Activated CD4-positive, alpha-beta T cell treated with anti-CD3 and anti-CD28 coated beads for 48 hours (primary cell): ENCODE measurements at places on chromosomes 16 and 17.

DNA sequence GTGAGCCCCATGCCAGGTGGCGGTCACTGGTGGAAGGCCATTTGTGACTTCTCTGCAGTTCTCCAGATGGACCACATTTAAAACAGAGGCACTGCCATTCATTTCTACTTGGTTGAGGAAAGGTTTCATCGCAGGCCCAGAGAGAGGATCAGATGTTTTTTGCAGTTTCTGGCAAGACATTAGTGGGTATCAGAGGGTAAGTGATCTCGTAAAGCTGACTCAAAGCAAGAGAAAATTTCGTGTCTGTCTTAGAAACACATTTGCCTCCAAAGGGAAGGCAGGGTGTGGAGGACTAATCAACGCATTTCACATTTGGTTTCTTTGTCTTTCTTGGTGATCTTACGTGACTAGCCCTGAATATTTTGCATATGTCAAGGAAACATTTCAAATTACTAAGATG is 81.8 kb downstream of the PRKCB start:
- DNase-seq: no peak

DNA sequence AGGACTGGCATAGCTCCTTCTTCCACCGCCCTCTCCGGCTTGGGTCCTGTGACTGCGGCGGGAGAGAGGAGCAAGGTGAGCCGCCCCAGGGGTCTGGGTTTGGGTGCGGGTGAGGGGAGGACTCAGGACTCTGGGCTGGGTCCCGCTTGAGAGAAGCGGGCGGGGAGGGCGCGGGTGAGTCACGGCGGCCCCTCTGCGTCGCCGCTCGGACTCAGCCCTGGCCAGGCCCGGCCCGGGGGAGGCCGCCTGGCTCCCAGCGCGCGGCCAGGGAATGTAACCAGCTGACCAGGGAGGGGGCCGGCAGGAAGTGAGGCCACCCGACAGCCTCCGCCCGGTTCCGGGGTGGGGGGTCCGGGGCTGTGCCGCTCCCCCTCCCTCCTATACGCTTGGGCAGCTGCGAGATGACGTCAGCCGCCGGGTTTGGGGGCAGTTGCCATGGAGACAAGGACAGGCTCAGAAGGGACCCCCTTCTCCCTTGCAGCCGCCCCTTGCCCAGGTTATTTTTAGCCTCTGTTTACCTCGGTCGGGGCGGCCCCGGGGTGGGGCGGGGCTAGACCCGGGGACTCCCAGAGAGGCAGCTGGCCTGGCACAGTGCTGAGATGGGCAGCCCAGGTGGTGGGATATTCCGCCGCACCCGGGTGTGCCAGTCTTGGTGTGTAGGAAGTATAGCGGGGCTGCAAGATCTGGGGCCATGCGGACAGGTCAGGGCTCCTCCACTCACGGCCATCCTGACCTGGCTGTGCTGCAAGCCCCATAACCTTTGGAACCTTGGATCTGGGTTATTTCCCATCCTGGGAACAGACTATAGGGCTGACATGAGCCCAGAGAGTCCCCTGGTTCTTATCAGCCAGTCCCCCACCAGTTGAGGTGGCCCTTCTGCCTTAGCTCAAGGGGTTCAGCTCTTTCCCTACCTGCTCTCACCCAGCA is 1.6 kb downstream of the RIPOR1 start:
- DNase-seq: peak; percentile 31

- DNase-seq: no peak
These were observed 6.0 kb downstream of the KRT15 start for GRCh38 chr17:41512546-41513167.

- no peak for DNase-seq
These were observed 3.4 kb downstream of the MNT start for GRCh38 chr17:2397247-2398171.

- DNase-seq: no peak
These were observed 142.8 kb upstream of the FOXF1 start for GRCh38 chr16:86367291-86368072.

DNA sequence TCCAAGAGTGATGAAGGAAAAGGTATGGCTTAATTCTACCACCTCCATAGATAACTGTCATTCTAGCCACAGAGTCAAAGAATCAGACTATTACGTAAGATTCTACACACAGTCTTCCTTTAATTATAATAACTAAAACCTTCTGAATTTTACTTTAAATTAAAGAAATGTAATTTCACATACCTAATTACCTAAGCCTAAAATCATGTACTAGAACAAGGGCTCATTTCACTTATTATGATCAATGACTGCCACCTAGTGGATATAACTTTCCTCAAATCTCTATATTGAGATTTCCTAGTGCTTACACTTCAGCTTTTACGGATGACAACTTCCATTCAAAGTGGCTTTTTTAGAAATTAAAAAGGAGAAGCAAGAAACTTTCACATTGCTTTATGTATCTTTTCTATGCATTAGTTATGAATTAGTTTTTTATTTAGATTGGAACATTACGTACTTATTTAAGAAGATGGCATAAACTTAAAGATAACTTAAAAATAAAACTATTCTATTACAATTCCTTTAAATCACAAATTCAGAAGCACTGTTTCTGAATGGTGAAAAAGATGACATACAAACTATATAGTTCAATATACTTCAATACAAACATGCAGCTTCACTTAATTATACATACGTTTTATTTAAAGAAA is 18.2 kb upstream of the ABCA10 start:
- DNase-seq: no peak

DNA sequence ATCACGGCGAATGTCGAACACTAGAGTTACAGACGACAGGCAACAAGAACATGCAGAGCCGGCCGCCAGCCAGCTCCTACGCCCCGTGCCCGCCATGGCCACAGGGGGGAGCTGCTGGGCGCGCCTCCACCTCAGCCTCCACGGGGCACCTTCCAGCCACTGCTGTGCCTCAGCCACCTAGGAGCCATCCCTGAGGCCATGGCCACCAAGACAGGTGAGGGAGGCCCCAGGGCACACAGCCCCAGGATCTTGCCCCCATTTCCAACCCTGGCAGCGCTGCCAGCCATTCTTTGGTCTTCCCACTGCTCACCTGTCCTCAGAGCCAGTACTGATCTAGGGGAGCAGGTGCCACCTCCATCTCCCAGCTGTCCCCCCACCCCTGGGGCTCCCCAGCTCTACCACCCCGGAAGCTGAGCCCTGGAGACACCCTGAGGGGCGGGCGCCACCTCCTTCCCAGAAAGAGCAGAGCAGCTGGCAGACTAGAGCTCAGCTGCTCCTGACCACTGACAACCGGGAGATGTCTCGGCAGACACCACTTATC is 11.8 kb downstream of the GNPTG start:
- peak; percentile 83 for DNase-seq

DNA sequence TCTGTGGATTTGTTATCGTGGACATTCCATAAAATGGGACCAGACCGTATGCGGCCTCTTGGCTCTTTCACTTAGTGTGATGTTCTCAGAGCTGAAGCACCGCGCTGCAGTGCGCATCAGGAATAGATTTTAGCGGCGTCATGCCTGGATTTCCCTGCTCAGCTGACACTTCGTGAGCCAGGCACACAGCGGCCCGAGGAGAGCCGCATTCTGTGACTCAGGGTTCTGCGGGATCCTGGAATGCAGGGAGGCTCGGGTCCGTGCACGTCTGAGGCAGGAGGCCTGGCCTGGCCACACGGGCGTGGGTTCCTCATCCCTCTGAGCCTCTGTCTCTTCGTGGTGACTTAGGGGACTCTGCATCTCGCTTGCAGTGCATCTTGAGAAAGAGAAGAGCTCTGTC is 13.4 kb downstream of the CBFA2T3 start:
- no peak for DNase-seq

DNA sequence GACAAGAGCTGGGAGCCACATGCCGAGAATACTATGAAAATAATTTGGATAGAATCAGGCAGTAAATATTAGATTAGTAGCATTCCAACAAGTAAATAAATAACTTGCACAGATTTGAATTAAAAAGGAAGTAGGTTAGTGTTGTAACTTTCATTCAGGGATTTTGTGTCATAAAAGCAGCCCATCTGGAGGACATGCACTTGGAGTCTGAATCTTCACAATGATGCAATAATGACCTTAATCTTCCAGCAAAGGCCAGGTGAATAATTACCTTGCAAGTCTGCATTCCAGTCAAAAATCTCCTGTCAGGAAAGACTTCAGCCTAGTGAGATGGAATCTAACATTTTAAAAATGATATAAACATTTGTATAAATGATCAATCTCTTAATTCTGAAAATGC is 518.1 kb downstream of the KCNJ2 start:
- no peak for DNase-seq

GRCh38 chr17:42761638-42762037 is 611 bp downstream of the RAMP2 start:
- no peak for DNase-seq

DNA sequence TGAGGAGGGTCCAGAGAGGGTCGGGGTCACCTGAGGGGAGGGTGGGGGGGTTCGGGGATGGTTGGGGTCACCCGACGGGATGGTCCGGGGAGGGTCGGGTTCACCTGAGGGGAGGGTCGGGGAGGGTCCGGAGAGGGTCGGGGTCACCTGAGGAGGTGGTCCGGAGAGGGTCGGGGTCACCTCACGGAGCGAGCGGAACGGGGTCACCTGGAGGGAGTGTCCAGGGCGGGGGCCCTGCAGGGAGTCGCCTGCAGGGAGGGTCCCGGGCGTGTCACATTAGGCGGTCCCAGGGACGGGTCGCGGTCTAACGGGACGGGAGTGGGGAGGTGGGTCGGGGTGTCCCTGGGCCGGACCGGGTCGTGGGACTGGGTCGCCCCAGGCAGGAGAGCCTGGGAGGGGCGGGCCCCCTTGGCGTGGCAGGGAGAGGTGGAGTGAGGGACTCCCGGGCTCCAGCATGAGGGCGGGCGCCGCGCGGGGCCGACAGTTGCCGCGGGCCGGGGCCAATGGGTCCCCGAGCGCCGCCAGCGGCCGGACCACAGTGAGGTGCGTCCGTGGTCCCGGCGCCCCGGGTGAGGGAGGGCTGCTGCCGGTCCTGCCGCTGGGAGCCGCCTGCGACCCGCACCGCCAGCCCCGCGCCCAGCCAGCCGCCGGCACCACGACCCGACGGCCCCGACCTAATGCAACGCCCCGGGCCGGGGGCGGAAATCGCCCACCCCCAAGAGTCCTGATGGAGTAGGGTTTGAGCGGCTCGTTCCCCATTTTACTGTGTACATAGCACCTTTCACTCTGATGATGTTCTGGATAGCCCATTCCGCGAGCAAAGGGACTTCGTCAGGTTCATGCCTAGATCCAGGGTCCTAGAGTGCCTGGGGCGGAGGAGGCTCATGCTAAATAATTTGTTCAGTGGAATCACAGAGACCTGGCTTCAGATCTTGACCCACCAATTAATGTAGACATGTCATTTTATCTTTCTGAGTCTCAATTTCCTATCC is 1.2 kb upstream of the ABCA3 start:
- no peak for DNase-seq

GRCh38 chr17:58277802-58278595 is 2.7 kb downstream of the MPO start:
- no peak for DNase-seq

DNA sequence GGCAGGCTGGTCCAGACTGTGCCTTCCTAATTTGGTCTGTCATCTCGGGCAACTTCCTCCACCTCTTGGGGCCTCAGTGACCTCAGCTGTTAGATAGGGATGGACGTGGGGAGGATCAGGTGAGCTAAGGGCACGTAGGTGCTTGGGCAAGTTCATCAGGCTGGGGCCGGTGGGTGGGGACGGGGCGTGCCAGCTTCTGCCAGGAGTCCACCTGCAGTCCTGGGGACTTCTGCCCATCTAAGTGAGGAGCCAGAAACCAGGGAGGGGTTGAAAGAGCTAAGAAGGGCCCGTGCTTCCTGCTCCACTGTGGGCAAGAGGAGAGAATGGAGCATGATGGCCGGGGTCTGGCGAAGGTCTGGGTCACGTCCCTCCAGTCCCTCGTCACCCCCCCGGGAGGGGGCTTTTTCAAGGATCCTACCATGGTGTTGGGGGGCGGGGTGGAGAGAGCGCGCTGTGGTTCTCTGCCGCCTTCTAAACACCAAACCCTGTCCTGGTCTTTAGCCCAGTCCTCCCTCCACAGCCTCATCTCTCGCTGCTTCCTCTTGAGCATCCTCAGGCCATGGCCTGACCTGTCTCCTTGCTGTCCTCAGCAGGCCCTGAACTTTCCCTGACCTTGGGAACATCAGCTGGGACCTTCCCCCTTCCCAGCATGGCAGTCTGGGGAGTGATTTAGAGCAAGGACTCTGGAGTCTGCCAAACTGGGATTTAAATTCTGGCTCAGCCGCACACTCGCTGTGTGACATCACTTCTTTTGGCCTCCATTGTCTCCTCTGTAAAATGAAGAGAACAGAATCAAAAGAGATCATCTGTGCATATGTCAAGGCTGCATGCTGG is 21.6 kb downstream of the SPNS2 start:
- DNase-seq: no peak

- no peak for DNase-seq
These were observed 75.8 kb upstream of the ENDOV start for GRCh38 chr17:80339118-80339517.

DNA sequence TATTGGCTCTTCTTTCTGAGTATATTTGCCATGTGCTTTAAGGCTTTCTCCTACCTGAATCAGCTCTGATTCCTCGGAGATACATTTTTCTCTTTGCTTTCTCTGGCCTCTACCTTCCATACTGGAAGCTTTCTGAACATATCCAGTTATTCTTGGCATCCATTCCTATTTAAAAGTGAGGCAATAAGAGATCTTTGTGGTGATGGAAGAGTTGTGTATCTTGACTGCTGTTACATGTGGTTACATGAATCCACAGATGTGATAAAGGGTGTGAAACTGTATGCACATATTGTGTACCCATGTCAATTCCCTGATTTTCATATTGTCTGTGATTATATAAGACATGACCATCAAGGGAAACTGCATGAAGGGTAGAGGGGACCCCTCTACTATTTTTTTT is 24.4 kb downstream of the UBE2O start:
- no peak for DNase-seq

- DNase-seq: peak; percentile 80
These were observed at the start of gene SLC43A2 for GRCh38 chr17:1627982-1628855. SLC43A2 (minus strand) TSS chr17:1628834; CDS start chr17:1627874, 960 bp downstream.

- no peak for DNase-seq
These were observed 16.1 kb upstream of the MTSS2 start for GRCh38 chr16:70701998-70702397.

- DNase-seq: no peak
These were observed 1.2 kb upstream of the PROCA1 start for GRCh38 chr17:28712705-28713415.

- peak; percentile 70 for DNase-seq
These were observed 7.9 kb upstream of the SLFN14 start for GRCh38 chr17:35568561-35568960.

GRCh38 chr16:62077998-62078397 is 41.8 kb upstream of the CDH8 start:
- no peak for DNase-seq

- no peak for DNase-seq
These were observed 114.6 kb downstream of the ZNF18 start for GRCh38 chr17:11882716-11883115.

- DNase-seq: peak; percentile 3
These were observed 476.2 kb downstream of the HAPSTR1 start for GRCh38 chr16:9567666-9568065.

GRCh38 chr16:88839745-88840599 is 16.8 kb downstream of the GALNS start:
- DNase-seq: no peak
